ENCODE measurements at places on chromosomes 11 and 22.

- no peak for DNase-seq
- peak overlapping the region; percentile 45 for H3K27ac ChIP-seq
- H3K36me3 ChIP-seq = no peaks in the 10 kb centered on the region
- peaks cover 25% of the 10 kb centered on the region for H3K4me1 ChIP-seq
- no peak overlapping the region for H3K4me3 ChIP-seq
These were observed 68.8 kb downstream of the LRRC32 start for GRCh38 chr11:76601724-76602123.

GRCh38 chr22:17250380-17251082, 31.3 kb upstream of the ADA2 start:
- H3K27ac ChIP-seq = no peak overlapping the region
- H3K36me3 ChIP-seq = no peaks in the 10 kb centered on the region
- no peaks in the 10 kb centered on the region for H3K4me1 ChIP-seq
- no peak overlapping the region for H3K4me3 ChIP-seq
- no peak for DNase-seq

- H3K27ac ChIP-seq = peak overlapping the region; percentile 95
- no peaks in the 10 kb centered on the region for H3K36me3 ChIP-seq
- DNase-seq = no peak
- peaks cover 13% of the 10 kb centered on the region for H3K27me3 ChIP-seq
These were observed 853 bp downstream of the HTATIP2 start for GRCh38 chr11:20364341-20364792.

DNA sequence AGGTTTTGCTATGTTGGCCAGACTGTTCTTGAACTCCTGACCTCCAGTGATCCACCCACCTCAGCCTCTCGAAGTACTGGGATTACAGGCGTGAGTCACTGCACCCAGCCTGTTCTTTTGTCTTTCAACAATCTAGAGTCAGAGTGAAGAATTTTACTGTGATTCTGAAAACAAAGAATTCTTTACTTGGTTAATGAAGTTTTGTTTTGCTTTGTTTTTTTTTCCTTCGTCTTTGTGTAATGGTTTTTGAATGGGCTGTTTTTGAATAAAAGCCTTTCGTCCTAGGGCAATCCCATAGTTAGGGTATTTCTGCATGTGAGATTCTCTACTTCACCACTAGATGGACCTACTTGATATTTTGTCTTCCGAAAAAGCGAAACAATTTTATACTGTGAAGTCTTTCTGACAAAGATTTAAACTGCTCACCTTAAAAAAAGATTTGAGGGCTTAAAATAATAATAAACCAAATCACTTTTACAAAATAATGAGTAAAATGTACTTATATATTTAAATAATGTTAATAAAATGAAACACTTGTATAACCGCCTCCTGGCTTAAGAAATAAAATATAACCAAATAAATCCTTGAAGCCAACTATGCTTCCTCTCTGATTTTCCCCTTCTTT, 43.4 kb upstream of the SC5D start:
- no peaks in the 10 kb centered on the region for H3K36me3 ChIP-seq
- no peak overlapping the region for H3K4me3 ChIP-seq
- no peak for DNase-seq
- no peak overlapping the region for H3K27ac ChIP-seq

- H3K27ac ChIP-seq = no peak overlapping the region
- H3K4me3 ChIP-seq = no peak overlapping the region
- DNase-seq = no peak
- no peaks in the 10 kb centered on the region for H3K4me1 ChIP-seq
- H3K36me3 ChIP-seq = peaks cover 5% of the 10 kb centered on the region
- no peaks in the 10 kb centered on the region for H3K27me3 ChIP-seq
These were observed 13.6 kb upstream of the TMEM216 start for GRCh38 chr11:61378713-61379313.

- no peaks in the 10 kb centered on the region for H3K4me1 ChIP-seq
- H3K27me3 ChIP-seq = no peaks in the 10 kb centered on the region
- DNase-seq = no peak
These were observed 191.6 kb downstream of the NTM start for GRCh38 chr11:131561972-131562371.

- H3K36me3 ChIP-seq = no peaks in the 10 kb centered on the region
- DNase-seq = no peak
- H3K4me1 ChIP-seq = no peaks in the 10 kb centered on the region
These were observed 106.2 kb upstream of the TP53AIP1 start for GRCh38 chr11:129048911-129049310.

GRCh38 chr11:132438418-132438817, 1068.0 kb downstream of the NTM start:
- H3K27me3 ChIP-seq = no peaks in the 10 kb centered on the region
- DNase-seq = no peak
- no peaks in the 10 kb centered on the region for H3K4me1 ChIP-seq
- H3K27ac ChIP-seq = no peak overlapping the region

DNA sequence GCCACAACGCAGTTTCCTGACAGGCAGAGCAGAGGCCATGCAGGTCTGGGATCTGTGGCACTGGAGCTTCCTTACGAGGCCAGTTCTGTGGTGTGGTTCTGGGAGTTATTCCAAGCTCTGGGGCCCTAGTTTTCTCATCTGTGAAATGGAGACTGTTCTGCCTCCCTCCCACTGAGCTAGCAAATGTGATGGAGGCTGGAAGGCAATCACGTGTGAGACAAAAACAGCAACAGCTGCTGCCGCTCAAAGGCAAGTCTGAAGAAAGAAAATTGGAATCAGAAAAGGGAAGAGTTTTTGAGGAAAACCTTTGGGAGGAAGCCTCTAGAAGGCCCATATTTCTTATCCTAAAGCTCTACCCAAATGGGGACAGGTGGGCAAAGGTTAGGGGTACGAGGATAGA, 8.3 kb upstream of the RIC3 start:
- DNase-seq = peak; percentile 38
- no peaks in the 10 kb centered on the region for H3K36me3 ChIP-seq
- H3K4me1 ChIP-seq = no peaks in the 10 kb centered on the region
- no peak overlapping the region for H3K27ac ChIP-seq
- H3K27me3 ChIP-seq = peaks cover 7% of the 10 kb centered on the region

DNA sequence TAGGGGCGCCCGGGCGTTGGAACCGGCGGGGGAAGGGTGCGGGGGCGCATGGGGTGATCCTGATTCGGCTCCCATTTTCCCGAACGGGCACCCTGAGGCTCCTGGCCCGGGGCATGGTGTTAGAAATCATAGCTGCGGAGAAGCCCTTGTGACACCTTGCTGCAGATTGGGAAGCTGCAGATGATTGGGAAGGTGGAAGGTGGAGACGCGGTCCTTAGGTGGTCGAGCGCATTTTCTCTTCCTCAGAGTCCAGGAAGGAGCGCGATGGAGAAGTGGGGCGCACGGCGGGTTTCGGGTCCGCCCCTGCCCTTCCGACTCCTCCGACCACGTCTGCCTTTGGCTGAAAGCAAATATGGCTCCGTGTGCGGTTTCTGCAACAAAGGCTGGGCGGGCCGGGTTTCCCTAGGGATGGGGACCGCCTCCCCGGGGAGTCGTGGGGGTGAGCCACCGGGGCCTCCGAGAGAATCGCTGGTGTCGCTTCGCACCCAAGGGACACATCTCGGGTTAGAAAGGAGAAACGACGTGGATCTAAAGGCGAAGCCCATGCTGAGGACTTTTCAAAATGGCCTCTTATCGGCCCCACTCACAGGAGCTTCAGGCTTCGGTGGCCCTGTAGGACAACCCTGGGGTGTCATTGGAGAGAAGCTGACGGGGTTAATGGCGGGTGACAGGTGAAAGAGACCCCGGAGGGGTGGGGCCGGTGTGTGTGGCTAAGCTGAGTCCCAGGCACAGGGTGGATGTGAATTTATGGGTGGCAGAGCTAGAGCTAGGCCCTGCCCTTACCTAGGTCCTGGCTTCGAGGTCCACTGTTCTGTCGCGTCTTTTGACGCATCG, 707 bp upstream of the FTH1 start:
- peak overlapping the region; percentile 34 for H3K4me3 ChIP-seq
- H3K27ac ChIP-seq = peak overlapping the region; percentile 98
- peaks cover 44% of the 10 kb centered on the region for H3K4me1 ChIP-seq
- DNase-seq = no peak
- H3K27me3 ChIP-seq = no peaks in the 10 kb centered on the region
- H3K36me3 ChIP-seq = peaks cover 20% of the 10 kb centered on the region

GRCh38 chr22:40236131-40236665, 58.5 kb downstream of the TNRC6B start:
- H3K27me3 ChIP-seq = no peaks in the 10 kb centered on the region
- peaks cover 2% of the 10 kb centered on the region for H3K4me1 ChIP-seq
- DNase-seq = no peak
- H3K4me3 ChIP-seq = no peak overlapping the region
- H3K36me3 ChIP-seq = peaks cover 16% of the 10 kb centered on the region
- H3K27ac ChIP-seq = no peak overlapping the region

DNA sequence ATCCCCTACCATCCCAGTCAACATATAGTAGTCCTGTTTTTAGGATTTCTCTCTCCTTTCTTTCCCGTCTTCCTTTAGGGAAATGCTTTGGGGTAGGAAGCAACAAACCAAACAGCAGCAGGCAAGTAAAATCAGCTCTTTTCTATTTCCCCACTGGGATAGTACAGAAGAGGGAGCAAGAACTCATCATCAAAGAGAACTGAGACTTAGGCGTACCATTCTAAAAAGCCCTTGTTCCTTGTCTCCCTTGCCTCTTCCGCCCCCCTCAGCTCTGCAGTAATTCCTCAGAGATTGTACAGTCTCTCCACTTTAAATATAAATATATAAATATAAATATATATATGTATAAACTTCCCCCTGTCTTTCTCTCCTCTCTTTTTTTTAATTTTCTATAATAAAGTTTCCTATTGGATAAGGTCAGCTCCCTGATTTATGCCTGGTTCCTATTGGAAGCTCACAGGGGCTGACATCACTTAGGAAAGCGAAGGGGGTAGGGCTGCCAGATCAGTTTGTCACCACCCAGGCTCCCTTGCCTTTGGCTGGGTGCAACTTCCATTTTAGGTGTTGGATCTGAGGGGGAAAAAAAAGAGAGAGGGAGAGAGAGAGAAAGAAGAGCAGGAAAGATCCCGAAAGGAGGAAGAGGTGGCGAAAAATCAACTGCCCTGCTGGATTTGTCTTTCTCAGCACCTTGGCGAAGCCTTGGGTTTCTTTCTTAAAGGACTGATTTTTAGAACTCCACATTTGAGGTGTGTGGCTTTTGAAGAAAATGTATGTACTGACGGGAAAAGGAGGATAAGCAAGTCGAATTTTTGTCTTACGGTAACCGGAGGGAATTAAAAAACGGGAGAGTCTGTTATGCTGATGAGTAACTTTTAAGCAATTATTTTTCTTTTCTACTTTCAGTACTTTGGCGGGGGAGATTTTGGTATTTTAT, at the start of gene CTNND1:
CTNND1 (plus strand) TSS at position 502 of the 934 bp plus-strand sequence. CDS start 29,677 bp downstream, outside the sequence.
- peak within 1 kb of the TSS; percentile 99 for H3K27ac ChIP-seq
- peak within 1 kb of the TSS; percentile 77 for H3K4me3 ChIP-seq
- peaks cover 16% of the 10 kb centered on the region for H3K4me1 ChIP-seq
- peak; percentile 96 for DNase-seq
- H3K36me3 ChIP-seq = no peaks in the 10 kb centered on the region

- H3K4me3 ChIP-seq = peak overlapping the region; percentile 49
- H3K27ac ChIP-seq = peak overlapping the region; percentile 57
- peaks cover 2% of the 10 kb centered on the region for H3K4me1 ChIP-seq
- H3K27me3 ChIP-seq = no peaks in the 10 kb centered on the region
- no peaks in the 10 kb centered on the region for H3K36me3 ChIP-seq
- DNase-seq = peak; percentile 42
These were observed 3.0 kb upstream of the RFPL3 start for GRCh38 chr22:32354360-32355351.

DNA sequence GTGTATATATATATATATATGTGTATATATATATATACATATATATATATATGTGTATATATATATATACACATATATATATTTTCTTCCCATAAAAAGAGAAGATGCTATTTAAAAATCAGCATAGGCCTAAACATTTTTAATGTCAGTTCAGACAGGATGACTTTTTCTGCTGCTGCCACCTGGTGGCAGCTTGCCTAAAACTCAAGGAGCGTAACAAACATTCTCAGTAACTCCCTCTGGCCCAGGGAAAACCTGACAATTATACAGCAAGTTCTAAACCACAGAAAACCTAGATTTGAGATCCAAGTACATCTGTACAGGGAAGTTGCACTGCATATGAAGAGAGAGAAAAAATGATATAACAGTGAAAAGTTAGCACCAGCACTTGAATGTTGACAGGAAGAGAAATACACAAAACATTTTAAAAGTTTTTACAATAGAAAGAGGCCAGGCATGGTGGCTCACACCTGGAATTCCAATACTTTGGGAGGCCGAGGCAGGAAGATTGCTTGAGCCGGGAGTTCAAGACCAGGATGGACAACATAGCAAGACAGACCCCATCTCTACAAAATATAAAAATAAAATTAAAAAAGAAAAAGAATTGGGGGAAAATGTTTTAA, 16.6 kb downstream of the OR8A1 start:
- H3K27ac ChIP-seq = no peak overlapping the region
- no peaks in the 10 kb centered on the region for H3K36me3 ChIP-seq
- peak; percentile 65 for DNase-seq
- H3K4me1 ChIP-seq = no peaks in the 10 kb centered on the region

DNA sequence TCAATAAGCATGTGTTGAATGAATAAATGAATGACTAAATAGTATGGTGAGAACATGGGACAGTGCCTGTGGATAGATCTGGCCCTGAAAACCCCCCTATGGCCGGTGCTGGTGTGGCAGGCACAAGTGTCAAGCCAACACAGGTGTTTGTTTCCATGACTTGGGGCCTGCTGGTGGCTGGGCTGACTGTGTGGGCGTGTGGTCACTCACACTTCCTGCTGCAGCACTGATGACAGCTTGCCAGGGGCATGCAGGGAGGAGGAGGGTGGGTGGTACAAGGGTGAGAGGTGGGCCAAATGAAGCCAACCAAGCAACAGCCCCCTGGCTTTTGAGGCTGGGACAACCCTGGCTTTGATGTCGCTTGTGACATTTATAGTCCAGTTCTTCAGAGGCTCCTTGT, 30.3 kb upstream of the ABCC8 start:
- no peaks in the 10 kb centered on the region for H3K36me3 ChIP-seq
- H3K4me3 ChIP-seq = no peak overlapping the region
- no peaks in the 10 kb centered on the region for H3K4me1 ChIP-seq

DNA sequence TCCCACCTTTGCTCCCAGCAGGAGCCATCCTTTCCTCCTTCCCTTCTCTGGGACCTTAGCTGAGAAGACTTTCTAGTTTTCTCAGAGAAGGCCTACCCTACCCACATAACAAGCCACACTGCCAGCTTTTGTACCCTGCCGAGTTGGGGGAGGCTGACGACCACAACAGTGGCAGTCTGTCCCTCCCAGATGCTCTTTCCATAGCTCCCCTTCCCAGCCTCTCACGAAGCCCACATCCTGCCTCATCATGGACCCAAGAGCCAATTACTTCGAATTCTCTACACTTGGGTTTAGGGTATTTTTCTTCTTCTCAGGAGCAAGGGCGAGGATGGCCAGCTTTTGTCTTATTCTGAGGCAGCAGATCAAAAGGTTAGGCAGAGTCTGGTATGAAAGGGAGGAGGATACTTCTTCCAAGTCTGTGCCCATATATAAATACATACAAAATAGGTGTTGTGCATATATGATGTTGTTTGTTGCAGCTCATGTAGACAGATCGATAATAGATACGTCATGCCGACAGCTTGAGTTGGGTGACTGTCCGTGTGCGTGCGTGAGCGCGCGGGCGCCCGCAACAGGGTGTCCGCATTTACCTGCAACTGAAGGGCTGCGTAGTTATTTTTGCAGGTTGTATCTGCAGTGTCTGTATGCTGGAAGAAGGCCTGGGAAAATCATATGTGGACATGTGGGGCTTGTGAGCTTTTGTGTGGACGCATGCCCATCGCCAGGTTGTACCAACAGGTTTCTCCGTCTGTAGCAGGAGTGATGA, 846 bp upstream of the NRGN start:
- no peaks in the 10 kb centered on the region for H3K36me3 ChIP-seq
- no peak overlapping the region for H3K27ac ChIP-seq
- H3K4me3 ChIP-seq = no peak overlapping the region
- no peak for DNase-seq
- H3K4me1 ChIP-seq = peaks cover 3% of the 10 kb centered on the region

GRCh38 chr11:122721964-122722266, 66.4 kb downstream of the UBASH3B start:
- no peak for DNase-seq
- no peaks in the 10 kb centered on the region for H3K4me1 ChIP-seq
- no peak overlapping the region for H3K27ac ChIP-seq
- H3K27me3 ChIP-seq = peaks cover 3% of the 10 kb centered on the region
- H3K36me3 ChIP-seq = no peaks in the 10 kb centered on the region
